Thymus (tissue), 14 donors: ENCODE measurements at places on chromosomes 2 and 18. TPM values are rescaled to one million over a fixed set of nuclear protein-coding genes. Genes with fewer than 3 reads are reported as not detected.

GPR45 gene
- not detected for total RNA-seq

ACVR1C gene
- total RNA-seq = 0.24 TPM

RTP5 gene
- 0.66 TPM for total RNA-seq

NDC80 gene
- total RNA-seq = 43.7 TPM

SULT1C4 gene
- 3.6 TPM for total RNA-seq

DCDC2C gene
- 0.38 TPM for total RNA-seq

DNA sequence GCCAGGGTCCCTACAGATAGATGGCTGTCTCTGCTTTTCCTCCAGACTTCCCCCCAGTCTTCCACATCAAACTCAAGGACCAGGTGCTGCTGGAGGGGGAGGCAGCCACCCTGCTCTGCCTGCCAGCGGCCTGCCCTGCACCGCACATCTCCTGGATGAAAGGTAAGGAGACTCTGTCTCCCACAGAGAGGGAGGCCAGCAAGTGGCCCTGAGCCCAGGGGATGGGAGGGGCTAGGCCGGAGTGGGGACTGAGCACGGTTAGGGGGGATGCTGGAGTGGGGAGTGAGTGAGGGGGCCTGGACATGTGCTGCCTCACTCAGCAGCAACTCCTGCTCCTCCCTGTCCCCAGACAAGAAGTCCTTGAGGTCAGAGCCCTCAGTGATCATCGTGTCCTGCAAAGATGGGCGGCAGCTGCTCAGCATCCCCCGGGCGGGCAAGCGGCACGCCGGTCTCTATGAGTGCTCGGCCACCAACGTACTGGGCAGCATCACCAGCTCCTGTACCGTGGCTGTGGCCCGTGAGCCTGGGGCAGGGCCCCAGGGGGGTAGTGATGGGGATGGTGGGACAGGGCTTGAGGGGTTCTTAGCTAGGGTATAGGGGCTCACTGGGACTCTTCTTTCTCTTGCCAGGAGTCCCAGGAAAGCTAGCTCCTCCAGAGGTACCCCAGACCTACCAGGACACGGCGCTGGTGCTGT is 10.4 kb upstream of the GMPPA start:
- DNase-seq = no peak
- H3K27ac ChIP-seq = no peak overlapping the region
- peaks cover 40% of the 10 kb centered on the region for H3K27me3 ChIP-seq
- no peaks in the 10 kb centered on the region for H3K4me1 ChIP-seq

GRCh38 chr2:156908825-156909224 is 348.7 kb upstream of the GALNT5 start:
- H3K27ac ChIP-seq = no peak overlapping the region
- no peaks in the 10 kb centered on the region for H3K36me3 ChIP-seq
- no peaks in the 10 kb centered on the region for H3K4me1 ChIP-seq
- H3K4me3 ChIP-seq = no peak overlapping the region
- DNase-seq = no peak
- H3K27me3 ChIP-seq = no peaks in the 10 kb centered on the region

DNA sequence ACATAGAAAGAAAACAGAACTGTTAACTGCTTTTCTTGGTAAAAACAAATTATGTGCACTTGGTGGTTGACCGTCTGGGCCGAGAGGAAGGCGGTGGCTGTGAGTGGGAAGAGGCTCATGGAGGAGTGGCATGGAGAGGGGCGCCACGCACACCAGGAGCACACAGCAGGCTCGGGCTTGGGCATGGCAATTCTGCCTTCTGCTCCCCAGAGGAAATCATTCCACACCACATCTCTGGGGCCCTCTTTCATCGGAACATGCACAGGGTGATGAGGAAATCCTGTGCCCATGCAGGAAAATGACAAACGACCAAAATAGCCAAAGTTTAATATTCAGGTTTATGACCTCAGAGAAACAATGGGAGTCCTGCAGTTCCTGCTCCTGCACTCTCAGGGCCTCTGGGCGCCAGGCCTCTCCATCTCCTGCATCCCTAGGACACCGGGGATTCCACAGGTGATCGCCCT is 26.4 kb downstream of the WDFY1 start:
- no peaks in the 10 kb centered on the region for H3K4me1 ChIP-seq
- DNase-seq = no peak
- no peak overlapping the region for H3K27ac ChIP-seq

DNA sequence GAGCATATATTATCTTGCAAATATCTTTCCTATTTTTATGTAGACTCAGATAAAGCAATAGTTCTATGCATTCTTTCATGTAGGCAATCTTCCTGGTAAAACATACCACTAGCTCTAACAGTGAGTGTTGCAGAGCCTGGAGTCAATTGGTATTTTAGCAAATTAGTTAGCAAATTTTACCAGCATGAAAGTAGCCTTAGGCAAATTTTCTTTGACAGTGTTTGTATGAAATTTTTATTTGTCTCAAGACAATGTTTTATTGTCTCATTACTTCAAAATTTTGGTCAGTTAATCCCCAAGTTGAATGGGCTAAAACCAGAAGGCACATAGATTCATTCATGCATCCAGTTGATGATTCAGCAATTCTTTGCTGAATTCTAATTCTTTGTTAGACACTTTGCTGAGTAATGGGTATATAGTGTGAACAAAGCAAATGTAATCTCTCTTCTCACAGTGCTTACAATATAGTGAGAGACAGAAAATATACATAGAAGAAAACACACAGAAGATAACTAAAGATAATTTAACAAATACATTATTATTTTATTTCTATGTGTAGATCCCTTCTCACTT is 27.1 kb downstream of the SLC38A11 start:
- H3K4me3 ChIP-seq = no peak overlapping the region
- no peak overlapping the region for H3K27ac ChIP-seq
- no peaks in the 10 kb centered on the region for H3K27me3 ChIP-seq
- no peak for DNase-seq

DNA sequence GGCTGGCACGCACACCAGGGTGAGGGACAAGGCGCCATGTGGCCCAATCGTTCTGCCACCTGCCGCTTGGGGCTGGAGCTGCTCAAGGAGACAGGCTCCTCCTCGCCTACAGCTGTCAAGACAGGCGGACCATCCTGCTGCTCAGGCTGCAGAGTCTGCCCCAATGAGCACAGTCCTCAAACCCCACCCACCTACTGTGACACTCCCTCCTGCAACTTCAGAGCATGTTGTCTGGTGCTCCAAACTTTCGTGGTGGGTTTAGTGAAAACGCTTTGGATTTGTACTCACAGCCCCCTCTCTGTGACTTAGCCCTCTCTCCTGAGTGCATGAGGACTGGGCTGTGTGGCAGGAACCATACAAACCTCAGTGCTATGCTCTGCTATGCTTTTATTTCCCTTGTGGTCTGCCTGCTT is 23.2 kb upstream of the SLC35F6 start:
- no peak overlapping the region for H3K4me3 ChIP-seq
- peaks cover 8% of the 10 kb centered on the region for H3K4me1 ChIP-seq
- peaks cover 7% of the 10 kb centered on the region for H3K27me3 ChIP-seq
- no peak overlapping the region for H3K27ac ChIP-seq
- H3K36me3 ChIP-seq = no peaks in the 10 kb centered on the region
- no peak for DNase-seq
